ENCODE measurements at places on chromosomes 2 and 18. TPM values are rescaled to one million over a fixed set of nuclear protein-coding genes. Genes with fewer than 3 reads are reported as not detected.

DNA sequence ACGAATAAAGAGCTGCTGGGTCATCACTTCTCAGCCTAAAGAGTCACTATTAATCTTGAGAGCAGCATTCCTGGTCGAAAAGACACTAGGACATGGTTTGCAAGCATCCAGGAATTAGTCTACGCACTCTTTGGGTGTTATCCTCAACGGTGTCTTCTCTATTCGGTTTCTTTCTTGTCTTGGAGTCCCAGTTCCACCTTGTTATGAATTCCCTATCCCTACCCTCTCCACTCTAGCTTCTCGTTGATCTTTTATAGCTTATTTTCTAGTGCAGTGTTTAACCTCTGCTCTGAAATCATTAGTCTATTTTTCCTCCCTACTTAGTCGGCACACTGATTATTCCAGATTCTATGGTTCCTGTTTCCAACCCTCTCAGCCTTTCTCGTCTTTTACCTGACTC is 158.1 kb upstream of the LRRTM1 start:
- no peak for DNase-seq

Gene TFPI
- total RNA-seq, result 0.56 TPM

- no peak for DNase-seq
Observed at GRCh38 chr18:69963196-69963595, 15.5 kb upstream of the CD226 start.

DNA sequence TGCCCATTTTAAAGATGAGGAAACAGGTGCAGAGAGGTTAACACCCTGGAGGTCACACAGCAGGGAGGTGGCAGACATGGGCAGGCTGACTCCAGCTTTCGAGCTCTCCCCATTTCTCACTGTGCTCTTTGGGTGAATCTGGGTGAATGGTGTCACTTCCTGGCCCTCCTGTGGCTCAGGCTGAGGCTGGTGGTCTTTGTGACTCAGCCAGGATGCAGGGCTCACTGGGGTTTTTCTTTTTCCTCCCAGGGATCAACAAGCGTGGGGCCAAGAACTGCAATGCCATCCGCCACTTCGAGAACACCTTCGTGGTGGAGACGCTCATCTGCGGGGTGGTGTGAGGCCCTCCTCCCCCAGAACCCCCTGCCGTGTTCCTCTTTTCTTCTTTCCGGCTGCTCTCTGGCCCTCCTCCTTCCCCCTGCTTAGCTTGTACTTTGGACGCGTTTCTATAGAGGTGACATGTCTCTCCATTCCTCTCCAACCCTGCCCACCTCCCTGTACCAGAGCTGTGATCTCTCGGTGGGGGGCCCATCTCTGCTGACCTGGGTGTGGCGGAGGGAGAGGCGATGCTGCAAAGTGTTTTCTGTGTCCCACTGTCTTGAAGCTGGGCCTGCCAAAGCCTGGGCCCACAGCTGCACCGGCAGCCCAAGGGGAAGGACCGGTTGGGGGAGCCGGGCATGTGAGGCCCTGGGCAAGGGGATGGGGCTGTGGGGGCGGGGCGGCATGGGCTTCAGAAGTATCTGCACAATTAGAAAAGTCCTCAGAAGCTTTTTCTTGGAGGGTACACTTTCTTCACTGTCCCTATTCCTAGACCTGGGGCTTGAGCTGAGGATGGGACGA is 13.2 kb downstream of the ITM2C start:
- peak; percentile 52 for DNase-seq

DNA sequence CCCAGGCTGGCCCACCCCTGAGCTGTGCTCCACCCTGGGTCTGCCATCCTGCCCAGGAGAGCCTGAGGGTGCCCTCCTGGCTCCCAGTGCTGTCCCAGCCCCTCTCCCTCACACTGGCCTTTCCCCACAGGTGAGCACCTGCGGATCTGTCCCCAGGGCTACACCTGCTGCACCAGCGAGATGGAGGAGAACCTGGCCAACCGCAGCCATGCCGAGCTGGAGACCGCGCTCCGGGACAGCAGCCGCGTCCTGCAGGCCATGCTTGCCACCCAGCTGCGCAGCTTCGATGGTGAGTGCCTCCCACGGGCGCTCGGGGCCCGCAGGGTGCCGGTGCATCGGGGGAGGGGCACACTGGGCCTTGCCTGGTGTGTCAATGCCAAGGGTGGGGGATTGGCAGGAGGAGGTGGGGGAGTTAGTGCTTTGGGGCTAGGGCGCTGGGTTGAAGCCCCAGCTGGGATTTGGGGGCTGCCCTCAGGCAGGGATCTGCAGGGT is 23.5 kb downstream of the GPC1 start:
- DNase-seq, result no peak

DNA sequence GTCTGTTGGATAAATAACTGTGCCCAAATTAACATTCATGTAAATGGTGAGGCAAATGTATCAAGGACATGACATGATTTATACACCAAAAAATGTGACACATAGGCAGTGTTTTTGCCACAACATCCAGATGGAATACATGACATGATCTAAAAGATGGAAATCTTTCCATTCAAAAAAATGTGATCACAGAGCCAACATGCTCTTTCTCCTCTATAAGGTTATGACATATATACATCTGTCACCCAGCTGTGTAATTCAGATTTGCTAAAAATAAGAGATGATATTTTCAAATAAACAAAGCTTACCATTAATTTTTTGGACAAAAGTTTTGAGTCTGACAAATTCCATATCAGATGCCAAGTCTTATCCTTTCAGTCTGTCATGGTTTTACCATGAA is 95.5 kb upstream of the COL3A1 start:
- DNase-seq, result no peak
